CD4-positive, alpha-beta T cell treated with Interleukin-4 for 1 hour (primary cell): ENCODE measurements at places on chromosomes 2 and 18.

DNA sequence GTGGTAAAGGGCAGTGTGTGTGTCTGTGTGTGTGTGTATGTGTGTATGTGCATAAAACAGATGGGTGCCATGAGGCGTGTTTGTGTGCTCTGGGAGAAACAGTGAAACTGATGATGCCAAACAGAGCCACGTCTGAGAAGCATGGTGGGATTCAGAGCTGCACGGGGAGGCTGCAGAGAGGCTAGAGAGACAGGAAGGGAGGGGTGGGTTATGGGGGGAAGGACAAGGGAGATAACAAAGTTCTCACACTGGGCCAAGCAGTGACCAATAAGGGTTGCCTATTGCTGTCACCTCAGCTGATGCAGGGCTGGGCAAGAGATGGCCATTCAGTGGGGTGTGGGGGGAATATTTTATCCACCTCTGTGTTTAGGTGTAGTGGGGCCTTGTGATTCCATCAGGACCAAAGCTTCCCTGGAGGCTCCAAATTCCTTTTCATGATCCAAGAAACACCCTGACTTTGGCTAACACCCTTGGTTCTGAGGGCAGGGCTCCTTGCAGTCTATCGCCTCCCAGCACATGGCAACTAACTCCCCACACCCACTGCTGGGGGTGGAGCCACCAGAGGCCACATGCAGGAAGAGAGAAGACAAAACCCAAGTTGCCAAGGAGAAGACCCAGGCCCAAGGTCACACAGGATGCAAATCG, 54.2 kb upstream of the POMC start:
- DNase-seq = no peak

DNA sequence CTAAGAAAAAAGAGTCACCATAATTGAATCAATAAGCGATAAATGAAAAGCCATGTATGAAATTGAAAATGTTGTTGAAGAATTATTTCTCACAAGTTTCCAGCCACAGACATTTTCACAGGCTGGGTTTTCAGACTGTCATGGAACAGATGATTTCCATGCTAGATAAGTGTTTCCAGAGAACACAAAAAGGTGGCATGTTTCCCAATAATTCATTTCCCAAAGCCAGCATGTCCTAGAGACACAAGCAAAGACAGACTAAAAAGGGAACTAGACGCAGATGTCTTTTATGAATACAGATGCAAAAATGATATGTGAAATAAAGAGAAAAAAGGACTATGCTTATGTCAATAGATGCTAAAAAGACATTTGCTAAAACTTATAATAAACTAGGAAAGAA, 255.1 kb downstream of the EIPR1 start:
- no peak for DNase-seq

DNA sequence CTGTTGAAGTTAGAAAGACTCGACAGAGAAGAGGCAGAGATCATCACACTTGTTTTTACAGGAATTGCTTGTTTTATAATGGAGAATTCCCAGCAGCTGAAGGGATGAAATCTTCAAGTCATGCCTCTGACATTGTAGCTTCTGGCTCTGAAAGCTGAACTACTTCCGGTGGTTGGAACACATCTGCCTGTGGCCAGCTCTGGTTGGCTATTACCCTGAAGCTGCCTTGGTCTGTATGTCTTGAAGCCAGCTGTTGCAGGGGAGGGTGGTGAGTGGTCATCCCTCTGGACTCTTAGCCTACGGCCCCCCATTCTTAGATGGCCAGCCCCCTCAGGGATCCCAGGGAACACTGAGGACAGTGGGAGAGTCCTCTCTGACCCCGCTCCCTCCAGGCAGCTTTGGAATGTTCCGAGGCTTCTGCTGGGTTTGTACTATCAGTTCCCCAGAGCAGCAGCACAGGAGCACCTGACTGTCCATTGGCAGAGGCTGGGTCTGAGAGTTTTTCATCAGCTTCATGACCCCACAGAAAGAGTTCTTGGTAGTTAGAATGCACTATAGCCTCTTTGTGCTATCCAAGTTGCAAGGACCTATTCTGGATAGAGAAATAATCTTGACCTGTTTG, 87.4 kb upstream of the CAPN13 start:
- no peak for DNase-seq

DNA sequence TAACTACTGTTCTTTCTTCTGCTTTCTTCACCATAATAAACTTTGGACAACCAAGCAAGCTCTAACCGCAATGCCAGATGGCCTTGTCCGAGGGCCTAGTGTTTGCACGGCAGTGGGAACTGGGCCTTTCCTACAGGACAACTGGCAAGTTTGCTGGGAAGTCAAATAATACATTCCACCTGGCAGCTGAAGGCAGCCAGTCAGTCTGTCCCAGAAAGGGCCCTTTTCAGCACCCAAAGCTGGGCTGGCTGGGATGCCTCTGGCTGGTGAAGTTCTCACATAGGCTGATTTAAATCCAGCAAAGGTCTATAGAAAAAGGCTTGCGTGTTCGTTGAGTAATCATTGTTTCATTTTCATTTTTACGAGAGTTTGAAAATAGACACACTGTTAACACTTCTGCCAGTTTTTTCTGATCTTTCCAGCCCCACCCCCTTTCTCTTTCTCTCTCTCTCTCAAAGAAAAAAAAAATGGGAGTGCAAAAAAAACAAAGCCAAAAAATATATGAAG, 110.0 kb upstream of the EPAS1 start:
- DNase-seq = no peak

- DNase-seq = no peak
These were observed 261.3 kb downstream of the CLIP4 start for GRCh38 chr2:29376541-29376940.

DNA sequence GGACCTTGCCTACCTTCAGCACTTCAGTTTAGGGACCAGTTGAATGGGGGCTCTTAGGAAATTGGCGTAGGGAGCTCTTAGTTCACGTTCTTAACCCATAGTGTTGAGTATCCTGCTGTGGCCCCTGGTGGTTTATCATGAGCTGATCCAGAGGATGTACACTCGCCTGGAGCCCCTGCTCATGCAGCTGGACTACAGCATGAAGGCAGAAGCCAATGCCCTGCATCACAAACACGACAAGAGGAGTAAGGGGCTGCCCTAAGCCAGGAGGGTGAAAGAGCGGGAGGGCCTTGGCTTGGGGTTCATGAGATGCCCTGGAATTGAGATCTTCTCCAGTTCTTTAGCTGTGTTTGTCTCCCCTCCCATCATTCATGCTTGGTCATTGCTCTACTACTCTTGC, 2.9 kb downstream of the RETREG2 start:
- DNase-seq = no peak

GRCh38 chr2:199148076-199148845, 309.5 kb downstream of the SATB2 start:
- no peak for DNase-seq

DNA sequence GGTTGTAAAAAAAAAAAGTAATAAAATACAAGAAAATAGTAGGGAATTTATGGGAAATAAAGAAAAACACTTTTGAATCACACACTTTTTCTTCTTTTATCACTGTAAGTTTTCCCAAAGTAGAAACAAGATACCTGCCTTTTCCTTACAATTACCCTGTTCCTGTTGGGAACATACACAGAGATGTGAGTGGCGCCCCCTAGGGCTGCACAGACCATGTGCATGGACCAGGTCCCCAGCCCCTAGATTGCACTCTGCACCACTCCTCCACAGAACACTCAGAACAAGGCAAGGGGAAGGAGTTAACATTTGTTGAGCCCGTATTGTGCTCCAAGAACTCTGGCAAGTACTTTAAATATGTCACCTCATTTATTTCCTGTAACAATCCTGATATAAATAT, 118.7 kb upstream of the NRP2 start:
- no peak for DNase-seq

GRCh38 chr2:235543128-235543750, 49.4 kb downstream of the AGAP1 start:
- DNase-seq = no peak

- no peak for DNase-seq
These were observed 16.9 kb upstream of the KIF1A start for GRCh38 chr2:240836781-240837467.

- no peak for DNase-seq
These were observed 520.8 kb downstream of the FBXO15 start for GRCh38 chr18:73626859-73627258.

DNA sequence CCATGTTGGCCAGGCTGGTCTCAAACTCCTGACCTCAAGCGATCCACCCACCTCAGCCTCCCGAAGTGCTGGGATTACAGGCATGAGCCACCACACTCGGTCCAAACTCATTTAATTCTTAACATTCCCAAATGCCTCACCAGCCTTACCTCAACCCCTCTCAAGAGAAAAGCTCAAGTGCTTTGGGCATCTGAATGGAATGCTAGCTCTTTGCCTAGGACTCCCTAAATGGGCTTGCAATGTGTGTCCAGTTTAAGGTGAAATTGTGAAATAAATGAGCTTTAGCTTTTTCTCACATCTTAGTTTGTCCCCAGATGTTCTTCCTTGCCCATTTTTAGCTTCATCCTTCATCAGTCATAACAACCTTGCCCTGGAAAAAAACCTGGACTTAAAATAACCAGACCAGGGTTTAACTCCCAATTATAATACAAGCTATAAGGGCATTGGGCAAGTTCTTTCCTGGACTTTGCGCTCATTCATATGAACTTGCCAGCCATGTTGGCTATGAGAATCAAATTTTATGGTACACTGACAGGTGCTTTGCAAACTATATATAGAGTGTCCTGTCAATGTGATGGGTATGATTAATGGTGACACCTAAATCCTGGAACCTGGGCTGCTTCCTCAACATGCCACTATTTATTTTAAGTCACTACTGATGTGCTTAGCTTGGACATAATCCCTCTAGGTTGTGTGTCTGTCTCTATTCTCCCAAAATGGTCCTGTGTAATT, 95.1 kb upstream of the SERPINE2 start:
- no peak for DNase-seq

DNA sequence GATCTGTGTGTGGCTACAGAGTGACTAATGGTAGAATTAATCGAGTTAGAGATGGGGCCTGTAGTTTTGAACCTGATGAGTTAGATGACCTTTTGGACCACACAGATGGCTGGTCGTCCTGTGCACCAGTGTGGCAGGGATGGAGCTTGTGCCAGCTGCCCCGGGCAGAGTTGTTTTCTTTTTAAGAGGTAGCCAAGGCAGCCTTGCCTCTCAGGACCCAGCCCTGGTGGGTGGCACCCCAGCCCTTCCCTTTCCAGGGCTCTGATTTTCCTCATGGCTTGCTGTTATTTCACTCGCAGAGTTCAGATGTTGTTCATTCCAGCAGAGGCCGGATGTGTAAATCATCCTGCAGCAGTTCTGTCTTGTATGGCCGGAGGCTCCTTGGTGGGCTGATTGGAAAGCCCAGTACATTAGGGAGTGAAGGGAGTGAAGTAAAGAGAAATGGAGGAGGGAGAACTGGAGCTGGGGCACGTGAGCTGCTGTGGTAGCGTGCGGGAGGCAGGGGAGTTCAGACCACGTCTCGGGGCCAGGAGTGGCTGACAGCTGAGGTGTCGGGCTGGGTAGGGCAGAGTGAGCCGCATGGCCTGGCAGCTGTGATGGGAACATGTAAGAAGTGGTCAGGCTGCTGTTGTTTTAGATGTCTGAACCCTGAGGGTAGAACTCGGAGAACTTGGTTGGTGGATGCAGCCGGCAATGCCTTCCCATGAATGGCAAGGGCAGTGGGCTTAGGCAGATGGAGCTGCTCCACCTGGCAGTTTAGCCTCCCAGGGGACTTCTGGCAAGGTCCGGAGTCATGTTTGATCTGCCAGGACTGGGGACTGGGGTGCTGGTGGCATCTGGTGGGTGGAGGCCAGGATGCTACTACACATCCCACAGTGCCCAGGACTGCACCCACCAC, 28.8 kb downstream of the ASAP2 start:
- no peak for DNase-seq

DNA sequence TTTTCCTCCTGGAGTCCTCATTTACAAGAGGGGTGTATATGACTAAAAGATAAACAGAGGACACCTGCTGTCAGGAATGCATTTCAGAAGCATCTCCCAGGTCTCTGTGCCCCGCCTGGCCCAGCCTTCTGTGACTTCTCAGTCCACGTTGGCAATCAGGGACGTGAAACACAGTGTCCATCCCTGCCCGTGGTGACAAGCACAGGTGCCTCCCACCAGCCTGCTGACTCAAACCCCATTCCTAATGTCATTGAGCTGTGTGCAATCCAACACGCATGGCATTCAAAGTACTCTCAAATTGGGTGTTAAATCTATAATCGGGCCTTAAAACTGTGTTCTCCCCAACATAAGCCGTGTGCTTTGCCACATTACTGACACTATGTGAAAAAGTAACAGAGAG, 343.2 kb downstream of the EIPR1 start:
- no peak for DNase-seq

DNA sequence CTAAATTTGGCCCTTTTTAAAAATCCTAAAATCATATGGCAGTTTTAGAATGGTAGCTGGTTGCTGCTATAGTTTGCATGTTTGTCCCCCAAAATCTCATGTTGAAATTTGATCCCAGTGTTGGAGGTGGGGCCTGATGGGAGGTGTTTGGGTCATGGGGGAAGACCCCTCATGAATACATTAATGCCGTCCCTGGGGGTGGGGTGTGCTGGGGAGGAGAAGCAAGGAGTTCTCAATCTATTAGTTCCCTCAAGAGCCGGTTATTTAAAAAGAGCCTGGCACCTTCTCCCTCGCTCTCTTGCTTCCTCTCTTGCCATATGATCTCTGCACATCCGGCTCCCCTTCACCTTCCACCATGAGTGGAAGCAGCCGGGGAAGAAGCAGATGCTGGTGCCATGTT, 20.8 kb downstream of the GPATCH11 start:
- DNase-seq = no peak

DNA sequence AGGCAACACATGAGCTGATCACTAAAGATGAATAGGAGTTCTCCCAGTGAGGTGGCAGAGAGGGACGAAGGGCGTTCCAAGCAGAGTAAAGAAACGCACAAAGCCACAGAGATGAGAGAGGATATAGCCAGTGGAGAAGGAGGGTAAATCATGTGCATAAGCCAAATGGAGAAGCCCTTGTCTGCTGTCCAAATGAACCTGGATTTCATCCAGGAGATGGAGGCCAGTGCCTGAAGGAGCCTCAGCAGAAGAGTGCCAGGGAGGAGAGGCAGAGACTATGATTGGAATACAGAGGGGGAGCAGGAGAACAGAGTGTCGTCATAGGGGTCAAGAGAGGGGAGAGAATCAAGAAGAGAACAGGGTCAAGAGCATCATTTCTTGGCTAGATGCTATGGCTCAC, 48.9 kb upstream of the STPG4 start:
- no peak for DNase-seq

- DNase-seq = no peak
These were observed 357.1 kb downstream of the SOCS6 start for GRCh38 chr18:70645971-70646370.

- no peak for DNase-seq
These were observed 152.2 kb downstream of the MTX2 start for GRCh38 chr2:176421297-176422050.
